ENCODE measurements at places on chromosomes 16 and 17.

DNA sequence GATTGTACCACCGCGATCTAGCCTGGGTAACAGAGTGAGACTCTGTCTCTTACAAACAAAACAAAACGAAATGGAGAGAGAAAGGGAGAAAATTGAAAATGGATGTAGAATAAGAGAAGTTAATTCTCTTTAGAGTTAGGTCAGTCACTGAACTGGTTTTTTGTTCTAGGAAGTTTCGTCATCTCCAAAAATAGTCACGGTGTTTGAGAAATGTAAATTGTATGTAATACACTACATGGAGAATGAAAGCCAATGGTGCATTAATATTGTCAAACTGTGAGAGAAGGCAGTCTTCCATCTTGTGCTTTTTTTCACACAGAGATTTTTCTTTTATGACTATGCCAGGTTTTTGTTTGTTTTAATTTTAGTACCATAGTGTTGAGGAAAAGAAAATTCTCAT is 145.9 kb downstream of the BCAS3 start:
- H3K36me3 ChIP-seq: no peaks in the 10 kb centered on the region
- no peak overlapping the region for H3K27ac ChIP-seq
- H3K4me1 ChIP-seq: no peaks in the 10 kb centered on the region
- no peak overlapping the region for H3K4me3 ChIP-seq
- no peaks in the 10 kb centered on the region for H3K27me3 ChIP-seq
- no peak for DNase-seq

DNA sequence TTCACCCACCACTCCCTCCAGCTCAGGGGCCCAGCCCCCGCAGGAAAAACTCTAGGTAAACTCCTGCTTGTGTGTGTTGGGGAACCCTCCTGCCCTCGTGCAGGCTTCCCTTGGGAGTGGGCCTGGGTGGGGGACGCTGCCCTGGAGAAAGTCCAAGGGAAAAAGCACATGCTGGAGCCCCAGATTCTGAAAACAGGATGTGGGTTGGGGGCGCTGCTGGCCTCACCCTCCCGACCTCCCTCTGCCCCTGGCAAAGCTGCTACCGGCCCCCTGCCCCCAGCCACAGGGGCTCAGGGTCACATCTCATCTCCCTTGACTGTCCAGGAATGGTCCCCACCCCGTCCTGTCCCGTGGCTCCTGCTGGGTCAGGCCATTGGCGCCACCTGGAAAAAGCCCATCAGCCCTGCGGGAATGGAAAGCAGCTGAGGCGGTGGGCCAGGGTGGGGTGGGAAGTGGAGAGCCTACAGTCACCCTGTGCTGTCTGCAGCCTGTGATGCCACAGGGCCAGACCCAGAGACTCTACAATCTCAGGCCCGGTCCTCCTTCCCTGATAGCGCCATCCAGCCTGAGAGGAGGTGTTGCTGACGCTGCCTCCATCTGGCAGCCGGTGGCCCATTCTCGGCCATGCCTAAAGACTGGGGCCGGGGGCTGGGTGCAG is 2.5 kb upstream of the GJD3 start:
- no peak overlapping the region for H3K4me3 ChIP-seq
- peaks cover 19% of the 10 kb centered on the region for H3K4me1 ChIP-seq
- no peaks in the 10 kb centered on the region for H3K27me3 ChIP-seq
- H3K36me3 ChIP-seq: no peaks in the 10 kb centered on the region
- H3K27ac ChIP-seq: no peak overlapping the region

- H3K4me3 ChIP-seq: peak overlapping the region; percentile 26
- no peaks in the 10 kb centered on the region for H3K4me1 ChIP-seq
- peaks cover 15% of the 10 kb centered on the region for H3K27me3 ChIP-seq
- DNase-seq: no peak
- H3K36me3 ChIP-seq: no peaks in the 10 kb centered on the region
- H3K27ac ChIP-seq: no peak overlapping the region
Observed at GRCh38 chr17:38338053-38338452, 5.7 kb downstream of the GPR179 start.

GRCh38 chr17:28124962-28125361 is 82.5 kb downstream of the NLK start:
- no peaks in the 10 kb centered on the region for H3K27me3 ChIP-seq
- H3K4me3 ChIP-seq: no peak overlapping the region
- no peaks in the 10 kb centered on the region for H3K4me1 ChIP-seq
- H3K27ac ChIP-seq: no peak overlapping the region
- peaks cover 11% of the 10 kb centered on the region for H3K36me3 ChIP-seq

Measured in naive B cell (primary cell).